ENCODE measurements at places on chromosomes 7 and 10. TPM values are rescaled to one million over a fixed set of nuclear protein-coding genes. Genes with fewer than 3 reads are reported as not detected.

The PTPRN2 gene
- 11.1 TPM for total RNA-seq

The NUTM2E gene
- 0.31 TPM for total RNA-seq

The CALML5 gene
- total RNA-seq = not detected

The MSMB gene
- total RNA-seq = not detected

The AMPH gene
- 0.35 TPM for total RNA-seq

The INHBA gene
- 7.3 TPM for total RNA-seq

DNA sequence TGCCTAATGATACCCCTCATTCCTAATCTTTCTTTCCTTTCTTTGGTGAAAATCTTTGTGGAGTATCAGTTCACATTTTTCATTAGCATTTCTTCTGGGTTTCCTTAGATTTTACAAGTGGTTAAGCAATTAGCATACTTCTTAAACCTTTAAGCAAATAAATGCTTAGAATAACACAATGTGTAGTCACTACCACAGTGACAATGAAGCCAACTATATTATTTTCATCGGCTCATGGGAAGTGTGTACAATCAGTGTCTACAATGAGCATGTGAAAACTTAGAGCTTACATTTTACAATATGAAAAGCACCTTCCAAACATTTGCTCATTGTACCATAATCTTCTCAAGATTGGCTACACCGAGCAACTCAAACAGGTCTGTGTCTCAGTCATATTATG, 176.2 kb upstream of the PLXNA4 start:
- no peaks in the 10 kb centered on the region for H3K36me3 ChIP-seq
- no peak overlapping the region for H3K27ac ChIP-seq
- no peaks in the 10 kb centered on the region for H3K27me3 ChIP-seq
- H3K4me3 ChIP-seq = no peak overlapping the region
- no peak for DNase-seq
- no peaks in the 10 kb centered on the region for H3K4me1 ChIP-seq

- no peaks in the 10 kb centered on the region for H3K36me3 ChIP-seq
- H3K4me3 ChIP-seq = no peak overlapping the region
- DNase-seq = no peak
- no peaks in the 10 kb centered on the region for H3K27me3 ChIP-seq
- H3K4me1 ChIP-seq = no peaks in the 10 kb centered on the region
- H3K27ac ChIP-seq = no peak overlapping the region
Observed at GRCh38 chr7:108711611-108712010, 141.9 kb downstream of the DNAJB9 start.

GRCh38 chr10:113129117-113129516, 179.1 kb downstream of the TCF7L2 start:
- H3K27ac ChIP-seq = no peak overlapping the region
- peaks cover 18% of the 10 kb centered on the region for H3K4me1 ChIP-seq
- no peaks in the 10 kb centered on the region for H3K27me3 ChIP-seq
- H3K36me3 ChIP-seq = no peaks in the 10 kb centered on the region
- H3K4me3 ChIP-seq = no peak overlapping the region

DNA sequence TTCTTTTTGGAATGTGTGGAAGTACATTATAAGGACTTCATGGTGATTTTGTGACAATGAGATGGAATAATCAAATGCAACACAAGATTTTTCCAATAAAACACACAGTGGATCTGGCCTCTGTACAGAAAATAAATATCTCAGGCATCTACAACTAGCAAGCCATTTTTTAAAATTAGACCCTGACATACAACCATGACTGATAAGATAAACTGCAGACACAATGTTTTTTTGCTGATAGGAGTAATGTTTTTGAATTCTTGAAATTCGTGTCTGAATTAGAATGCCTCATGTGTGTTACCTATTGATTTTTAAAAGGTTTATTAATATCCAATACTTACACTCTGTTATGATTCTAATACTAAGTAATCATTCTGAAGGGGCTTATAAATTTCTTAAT, 328.1 kb downstream of the HGF start:
- H3K4me1 ChIP-seq = no peaks in the 10 kb centered on the region

- no peak overlapping the region for H3K4me3 ChIP-seq
- no peak overlapping the region for H3K27ac ChIP-seq
- no peaks in the 10 kb centered on the region for H3K36me3 ChIP-seq
- H3K4me1 ChIP-seq = no peaks in the 10 kb centered on the region
Observed at GRCh38 chr10:30587522-30588031, 42.0 kb downstream of the LYZL2 start.

GRCh38 chr10:77532068-77532467, 105.5 kb downstream of the KCNMA1 start:
- DNase-seq = no peak
- no peak overlapping the region for H3K27ac ChIP-seq
- H3K36me3 ChIP-seq = no peaks in the 10 kb centered on the region

GRCh38 chr10:131781076-131781475, 119.7 kb upstream of the PPP2R2D start:
- H3K27ac ChIP-seq = no peak overlapping the region
- no peaks in the 10 kb centered on the region for H3K36me3 ChIP-seq
- DNase-seq = no peak
- H3K4me1 ChIP-seq = no peaks in the 10 kb centered on the region
- no peak overlapping the region for H3K4me3 ChIP-seq

- H3K4me3 ChIP-seq = no peak overlapping the region
- no peak for DNase-seq
- H3K27me3 ChIP-seq = no peaks in the 10 kb centered on the region
- no peaks in the 10 kb centered on the region for H3K36me3 ChIP-seq
Observed at GRCh38 chr10:79231908-79232307, 115.4 kb upstream of the PPIF start.

- DNase-seq = no peak
- no peak overlapping the region for H3K27ac ChIP-seq
- H3K36me3 ChIP-seq = no peaks in the 10 kb centered on the region
- H3K4me3 ChIP-seq = no peak overlapping the region
- no peaks in the 10 kb centered on the region for H3K27me3 ChIP-seq
Observed at GRCh38 chr10:49628599-49628998, 14.8 kb downstream of the CHAT start.

DNA sequence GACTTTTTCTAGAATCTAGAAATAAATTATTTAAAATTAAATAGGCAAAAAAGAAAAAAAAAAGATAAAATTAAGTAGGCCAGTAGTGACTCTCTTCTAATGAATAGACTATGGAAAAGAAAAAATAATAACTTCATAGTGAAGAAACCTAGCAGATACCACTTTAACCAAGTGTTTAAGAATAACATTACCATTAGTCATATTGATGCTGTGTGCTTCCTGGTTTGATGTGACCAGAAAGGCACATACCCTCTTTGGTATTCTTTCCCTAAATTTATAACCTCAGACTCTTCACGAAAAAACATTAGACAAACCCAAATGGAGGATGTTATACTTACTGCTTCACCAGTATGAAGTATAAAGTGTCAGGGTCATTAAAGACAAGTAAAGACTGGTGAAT, 42.6 kb downstream of the KIF20B start:
- no peak overlapping the region for H3K4me3 ChIP-seq
- H3K36me3 ChIP-seq = no peaks in the 10 kb centered on the region
- no peak for DNase-seq
- H3K27me3 ChIP-seq = no peaks in the 10 kb centered on the region
- H3K27ac ChIP-seq = no peak overlapping the region

- DNase-seq = no peak
- H3K27me3 ChIP-seq = no peaks in the 10 kb centered on the region
- H3K36me3 ChIP-seq = no peaks in the 10 kb centered on the region
- no peaks in the 10 kb centered on the region for H3K4me1 ChIP-seq
- no peak overlapping the region for H3K4me3 ChIP-seq
Observed at GRCh38 chr7:77447616-77448015, 31.5 kb upstream of the GSAP start.

GRCh38 chr7:83347945-83348444, 185.3 kb upstream of the PCLO start:
- H3K36me3 ChIP-seq = no peaks in the 10 kb centered on the region
- H3K4me3 ChIP-seq = no peak overlapping the region
- H3K4me1 ChIP-seq = no peaks in the 10 kb centered on the region
- no peaks in the 10 kb centered on the region for H3K27me3 ChIP-seq

DNA sequence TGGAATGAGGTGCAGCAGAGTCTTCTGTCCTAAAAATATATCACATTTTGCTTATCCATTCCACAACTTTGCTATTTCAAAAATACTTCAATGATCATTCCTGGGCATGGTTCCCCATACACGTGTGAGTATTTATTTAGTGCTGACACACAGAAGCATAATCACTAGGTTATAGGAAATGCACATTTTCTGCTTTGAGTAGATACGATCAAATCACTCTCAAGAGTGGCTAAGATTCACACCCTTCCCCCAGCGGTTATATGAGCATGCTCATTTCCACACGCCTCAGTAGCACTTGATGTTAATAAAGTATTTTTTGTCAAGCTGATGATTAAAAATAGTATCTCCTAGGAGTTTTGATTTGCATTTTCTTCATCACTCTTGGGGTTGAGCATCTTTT, 93.5 kb upstream of the LRRC4 start:
- H3K4me1 ChIP-seq = peaks cover 5% of the 10 kb centered on the region
- H3K36me3 ChIP-seq = no peaks in the 10 kb centered on the region
- no peak overlapping the region for H3K27ac ChIP-seq
- no peaks in the 10 kb centered on the region for H3K27me3 ChIP-seq
- H3K4me3 ChIP-seq = no peak overlapping the region
